ENCODE measurements at places on chromosomes 12 and 14.
A peak's percentile ranks its signal among the peaks of the same experiment; 100 is the strongest.

GRCh38 chr12:68336889-68337303 lies 4.7 kb upstream of the MDM1 start:
- DNase-seq, result no peak

DNA sequence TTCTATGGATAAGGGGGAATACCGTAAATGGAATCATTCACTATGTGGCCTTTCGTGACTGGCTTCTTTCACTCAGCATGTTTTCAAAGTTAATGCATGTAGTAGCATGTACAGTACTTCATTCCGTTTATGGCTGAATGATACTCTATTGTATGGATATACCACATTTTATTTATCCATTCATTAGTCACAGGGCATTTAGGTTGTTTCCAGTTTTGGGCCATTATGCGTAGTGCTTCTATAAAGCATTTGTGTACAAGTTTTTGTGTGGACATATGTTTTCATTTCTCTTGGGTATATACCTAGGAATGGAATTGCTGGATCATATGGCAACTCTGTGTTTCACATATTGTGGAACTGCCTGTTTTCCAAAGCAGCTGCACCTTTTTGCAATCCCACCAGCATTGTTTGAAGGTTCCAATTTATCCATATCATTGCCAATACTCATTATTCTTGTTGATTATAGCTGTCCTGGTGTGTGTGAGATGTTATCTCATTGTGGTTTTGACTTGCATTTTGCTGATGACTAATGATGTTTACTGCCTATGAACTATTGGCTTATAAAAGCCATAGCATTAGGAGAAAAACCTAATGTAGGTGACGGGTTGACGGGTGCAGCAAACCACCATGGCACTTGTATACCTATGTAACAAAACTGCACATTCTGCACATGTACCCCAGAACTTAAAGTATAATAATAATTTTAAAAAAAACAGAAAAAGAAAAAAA lies 45.5 kb downstream of the ATF7IP start:
- DNase-seq, result no peak

GRCh38 chr14:58771016-58771415 lies 133.3 kb downstream of the DACT1 start:
- DNase-seq, result no peak

- DNase-seq, result no peak
Measured at GRCh38 chr14:29536886-29537511, 390.6 kb downstream of the PRKD1 start.

GRCh38 chr14:96119947-96120346 lies 80.8 kb downstream of the C14orf132 start:
- no peak for DNase-seq

DNA sequence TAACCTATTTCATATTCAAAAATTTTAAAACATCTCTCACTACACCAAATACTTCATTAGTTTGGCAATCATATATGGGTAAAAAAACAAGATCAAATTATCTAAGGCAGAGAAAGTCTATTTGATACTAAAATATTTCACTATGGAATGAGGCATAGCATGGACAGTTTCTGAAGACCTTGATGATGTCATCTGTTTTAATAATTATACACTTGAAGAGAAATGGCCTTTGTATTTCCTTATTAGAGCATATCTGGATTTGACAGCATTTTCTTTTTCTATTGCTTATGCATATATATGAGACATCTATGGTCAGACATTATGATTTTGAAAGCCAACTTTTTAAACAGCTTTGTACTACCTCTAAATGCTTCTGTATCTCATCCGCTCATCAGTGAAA lies 88.6 kb downstream of the DDHD1 start:
- DNase-seq, result no peak

- DNase-seq, result no peak
Measured at GRCh38 chr14:67814821-67815220, 1.6 kb downstream of the ZFYVE26 start.

DNA sequence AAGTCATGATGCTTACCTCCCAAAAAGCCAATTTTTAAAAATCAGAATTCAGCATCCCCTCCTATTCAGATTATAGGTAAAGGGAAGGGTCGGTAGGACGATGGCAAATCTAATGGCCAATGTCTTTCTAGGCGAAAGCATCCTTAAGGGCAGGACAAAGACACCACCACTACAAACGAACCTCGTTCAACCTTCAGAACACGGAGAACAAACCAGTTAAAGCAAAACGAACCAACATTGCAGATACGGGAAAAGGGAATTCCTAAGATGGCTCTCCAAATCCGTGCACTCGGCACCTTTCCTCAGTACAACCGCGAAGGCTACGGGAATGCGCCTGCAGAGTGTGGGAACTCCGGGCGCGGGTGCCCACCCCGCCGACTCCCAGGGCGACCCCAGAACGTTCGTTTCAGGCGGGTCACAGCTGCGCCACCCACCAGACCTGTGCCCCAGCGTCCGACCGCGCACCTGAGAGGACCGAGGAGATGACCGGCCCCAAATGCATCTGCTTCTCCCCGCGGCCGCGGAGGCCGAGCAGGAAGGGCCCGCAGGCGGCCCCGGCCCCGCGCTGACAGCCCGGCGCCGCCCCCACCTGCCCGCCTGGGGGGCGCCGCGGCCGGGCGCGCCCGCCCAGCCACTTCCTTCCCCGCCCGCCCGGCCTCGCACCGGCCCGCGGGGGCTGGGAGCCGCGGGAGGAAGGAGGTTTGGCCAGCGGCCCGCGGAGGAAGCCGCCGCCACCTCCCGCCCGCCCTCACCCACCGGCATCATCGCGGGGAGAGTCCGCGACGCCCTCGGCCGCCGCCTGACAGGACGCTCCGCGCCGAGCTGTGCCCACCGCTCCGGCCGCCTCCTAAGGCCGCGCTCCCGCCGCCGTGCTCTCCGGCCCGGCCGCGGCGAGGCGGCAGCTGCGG lies 578 bp downstream of the PPP1R13B start:
- DNase-seq, result peak; percentile 31

DNA sequence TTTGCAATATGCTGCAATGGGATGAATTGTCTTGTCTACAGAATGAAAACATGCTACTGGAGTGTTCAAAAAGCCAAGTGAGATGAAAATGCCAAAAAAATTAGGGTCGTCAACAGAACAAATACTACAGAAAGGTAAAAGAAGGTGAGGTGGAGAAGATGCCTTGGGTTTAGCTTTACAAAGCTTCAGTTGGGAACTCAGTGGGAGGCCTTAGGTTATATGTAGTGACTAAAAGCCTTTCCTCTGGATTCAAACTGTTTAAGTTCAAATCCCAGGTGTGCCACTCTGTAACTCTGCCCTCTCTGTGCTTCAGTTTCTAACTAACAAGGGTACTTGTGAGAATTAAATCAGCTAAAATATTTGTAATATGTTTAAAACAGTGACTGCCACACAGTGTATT lies 84.9 kb upstream of the PDE3A start:
- no peak for DNase-seq

- DNase-seq, result no peak
Measured at GRCh38 chr12:120744922-120745493, 19.4 kb downstream of the ACADS start.

Data from renal pelvis (tissue), 12 donors.